Endothelial cell of umbilical vein (primary cell): ENCODE measurements at places on chromosomes 3 and 15. TPM values are rescaled to one million over a fixed set of nuclear protein-coding genes. Genes with fewer than 3 reads are reported as not detected.
A peak's percentile ranks its signal among the peaks of the same experiment; 100 is the strongest.

- no peaks in the 10 kb centered on the region for H3K27me3 ChIP-seq
- peak overlapping the region; percentile 87 for H3K4me3 ChIP-seq
- H3K36me3 ChIP-seq = peaks cover 24% of the 10 kb centered on the region
These were observed 833 bp downstream of the MAN2A2 start for GRCh38 chr15:90903733-90904536.

DNA sequence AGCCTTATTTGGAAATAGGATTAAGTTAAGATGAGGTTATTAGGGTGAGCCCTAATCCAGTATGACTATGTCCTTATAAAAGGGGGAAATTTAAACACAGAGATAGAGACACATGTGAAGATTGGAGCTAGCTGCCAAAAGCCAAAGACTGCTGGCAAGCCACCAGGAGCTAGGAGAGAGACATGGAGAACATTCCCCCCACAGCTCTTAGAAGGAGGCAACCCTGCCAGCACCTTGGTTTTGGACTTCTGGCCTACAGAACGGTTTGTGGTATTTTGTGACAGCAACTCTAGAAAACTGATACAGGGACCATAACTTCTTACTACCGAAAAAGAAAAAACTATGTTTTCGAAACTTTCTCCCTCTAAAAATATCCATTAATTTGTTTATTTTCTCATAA is 245.3 kb upstream of the RARB start:
- H3K4me1 ChIP-seq = no peaks in the 10 kb centered on the region
- no peaks in the 10 kb centered on the region for H3K27me3 ChIP-seq
- no peak overlapping the region for H3K27ac ChIP-seq
- H3K36me3 ChIP-seq = no peaks in the 10 kb centered on the region

DNA sequence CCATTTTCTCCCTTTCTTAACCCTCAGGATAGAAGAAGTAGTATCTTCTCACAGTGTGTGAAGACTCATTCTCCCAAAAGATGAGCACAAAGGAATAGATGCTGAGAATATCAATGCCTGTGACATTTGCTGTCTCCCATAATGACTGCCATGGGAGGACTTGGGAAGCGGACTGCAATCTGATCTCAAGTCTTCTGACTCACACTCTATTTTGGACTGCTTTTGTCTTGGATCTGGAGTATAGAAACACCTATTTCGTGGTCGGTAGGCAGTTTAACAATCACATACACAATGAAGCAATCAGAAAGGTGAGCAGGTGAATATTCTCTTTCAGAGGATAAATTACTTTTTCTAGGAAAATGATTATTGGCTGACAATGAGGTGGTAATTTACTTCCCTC is 852.0 kb downstream of the FHIT start:
- H3K4me1 ChIP-seq = no peaks in the 10 kb centered on the region
- H3K36me3 ChIP-seq = no peaks in the 10 kb centered on the region
- no peak for DNase-seq

DNA sequence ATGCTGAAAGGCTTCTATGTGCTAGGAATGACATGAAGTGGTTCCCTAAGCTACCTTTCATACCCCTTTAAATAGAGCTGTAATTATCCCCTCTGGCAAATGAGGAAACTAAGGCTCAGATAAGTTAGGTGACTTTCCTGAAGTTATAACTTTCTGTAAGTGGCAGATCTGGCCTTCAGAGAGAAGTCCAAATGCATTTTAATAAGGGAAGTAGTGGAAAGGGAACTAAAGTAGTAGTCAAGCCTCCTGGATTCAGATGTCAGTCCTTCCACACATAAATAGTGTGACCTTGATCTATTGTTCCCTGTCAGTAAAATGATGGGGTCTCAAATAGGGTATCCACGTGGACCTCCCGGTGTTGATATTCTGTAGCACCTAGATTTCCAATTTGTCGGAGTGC is 277.7 kb downstream of the EDEM1 start:
- H3K27ac ChIP-seq = no peak overlapping the region
- no peaks in the 10 kb centered on the region for H3K36me3 ChIP-seq
- DNase-seq = no peak
- no peaks in the 10 kb centered on the region for H3K4me1 ChIP-seq

DNA sequence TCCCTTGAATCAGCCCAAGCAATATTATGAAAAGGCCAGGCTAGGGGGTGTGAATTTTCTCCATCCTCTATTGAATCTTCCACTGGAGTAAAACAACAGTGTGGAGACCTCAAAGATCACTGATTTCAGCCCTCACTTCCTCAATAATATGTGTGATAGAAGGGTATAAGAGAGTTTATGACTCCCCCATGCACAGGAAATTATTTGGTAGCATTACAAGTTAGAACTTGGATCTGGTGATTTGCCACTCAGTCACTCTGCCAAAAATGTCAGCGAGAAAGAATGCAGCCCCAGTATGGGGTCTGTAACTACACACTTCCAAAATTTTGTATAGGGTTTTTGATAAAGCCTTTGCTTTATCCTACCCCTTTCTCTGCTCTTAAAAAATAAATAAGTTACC is 81.0 kb upstream of the KCNMB2 start:
- H3K4me1 ChIP-seq = no peaks in the 10 kb centered on the region
- no peak for DNase-seq
- H3K27ac ChIP-seq = no peak overlapping the region
- no peak overlapping the region for H3K4me3 ChIP-seq

- H3K4me1 ChIP-seq = no peaks in the 10 kb centered on the region
- H3K27ac ChIP-seq = no peak overlapping the region
- no peak overlapping the region for H3K4me3 ChIP-seq
- H3K27me3 ChIP-seq = no peaks in the 10 kb centered on the region
- no peak for DNase-seq
- H3K36me3 ChIP-seq = no peaks in the 10 kb centered on the region
These were observed 53.3 kb upstream of the ZNF385D start for GRCh38 chr3:21804330-21804729.

DNA sequence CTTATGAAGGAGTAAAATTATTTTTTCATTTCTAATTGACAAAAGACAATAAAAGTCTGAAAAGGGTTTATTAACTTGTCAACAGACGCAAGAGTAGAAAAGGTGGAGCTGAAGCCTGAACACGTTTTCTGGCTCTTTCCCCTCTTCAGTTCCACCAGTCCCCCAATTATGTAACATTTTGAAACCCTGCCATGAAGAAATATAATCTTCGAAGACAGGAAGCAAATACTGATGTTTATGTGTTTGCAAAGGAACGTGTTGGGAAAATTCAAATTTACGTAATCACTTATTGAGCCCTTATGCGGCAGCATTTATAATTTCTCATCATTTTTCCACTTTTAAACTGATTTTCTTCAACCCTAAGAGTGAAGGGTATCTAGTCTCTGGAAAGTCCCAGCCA is 767 bp downstream of the AP3S2 start:
- peaks cover 5% of the 10 kb centered on the region for H3K4me1 ChIP-seq
- H3K27me3 ChIP-seq = no peaks in the 10 kb centered on the region
- H3K36me3 ChIP-seq = peaks cover 4% of the 10 kb centered on the region
- peak overlapping the region; percentile 86 for H3K4me3 ChIP-seq

DNA sequence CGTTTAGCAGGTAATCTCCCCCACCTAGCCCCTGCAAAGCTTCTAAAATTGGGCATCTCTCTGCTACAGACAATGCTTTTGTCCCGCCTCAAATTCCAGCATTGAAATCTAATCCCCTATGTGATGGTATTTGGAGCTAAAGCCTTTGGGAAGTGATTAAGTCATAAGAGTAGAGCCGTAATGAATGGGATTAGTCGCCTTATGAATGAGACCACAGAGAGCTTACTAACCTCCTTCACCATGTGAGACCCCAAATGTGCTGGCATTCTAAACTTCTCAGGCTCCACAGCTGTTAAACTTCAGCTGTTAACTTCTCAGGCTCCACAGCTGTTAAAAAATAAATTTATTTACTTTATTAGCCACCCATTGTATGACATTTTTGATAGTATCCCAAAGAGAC is 374.2 kb upstream of the BCHE start:
- no peaks in the 10 kb centered on the region for H3K4me1 ChIP-seq
- H3K36me3 ChIP-seq = no peaks in the 10 kb centered on the region
- H3K4me3 ChIP-seq = no peak overlapping the region
- DNase-seq = no peak
- H3K27me3 ChIP-seq = no peaks in the 10 kb centered on the region

GRCh38 chr15:83556754-83557153 is 97.2 kb upstream of the ADAMTSL3 start:
- H3K4me3 ChIP-seq = no peak overlapping the region
- DNase-seq = no peak
- H3K36me3 ChIP-seq = no peaks in the 10 kb centered on the region

- no peaks in the 10 kb centered on the region for H3K27me3 ChIP-seq
- no peak for DNase-seq
- H3K27ac ChIP-seq = no peak overlapping the region
- peaks cover 25% of the 10 kb centered on the region for H3K4me1 ChIP-seq
These were observed 2.4 kb downstream of the HYAL3 start for GRCh38 chr3:50296721-50297383.

DNA sequence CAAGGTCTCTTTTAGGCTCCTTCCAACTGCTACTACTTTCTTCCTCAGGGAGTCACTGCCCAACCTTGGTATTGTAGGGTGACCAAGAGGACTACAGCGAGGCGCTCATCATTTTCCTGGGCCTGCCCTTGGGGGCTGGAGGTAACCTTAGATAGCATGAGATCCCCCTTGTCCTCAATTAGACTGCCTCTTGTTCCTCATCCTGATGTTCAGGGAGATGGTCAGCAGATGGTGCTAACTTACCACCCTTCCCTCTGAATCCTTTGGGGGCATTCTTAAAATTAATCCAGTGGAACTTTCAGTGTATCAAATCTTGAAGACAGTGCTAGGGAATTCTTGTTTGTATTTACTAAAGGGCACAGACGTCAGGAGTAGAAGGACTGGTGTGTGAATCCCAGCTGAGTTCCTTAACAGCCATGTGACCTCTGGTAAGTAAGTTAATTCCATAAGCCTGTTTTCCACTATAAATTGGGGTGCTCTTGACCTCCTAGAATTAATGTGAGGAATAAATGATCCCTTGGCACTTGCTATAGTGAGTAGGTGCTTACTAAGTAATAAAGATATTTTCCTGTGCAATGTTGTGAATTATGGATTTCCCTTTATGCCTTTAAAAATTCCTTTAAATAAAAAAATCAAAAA is 4.1 kb upstream of the CLPX start:
- H3K4me3 ChIP-seq = no peak overlapping the region
- no peaks in the 10 kb centered on the region for H3K27me3 ChIP-seq
- DNase-seq = peak; percentile 68

DNA sequence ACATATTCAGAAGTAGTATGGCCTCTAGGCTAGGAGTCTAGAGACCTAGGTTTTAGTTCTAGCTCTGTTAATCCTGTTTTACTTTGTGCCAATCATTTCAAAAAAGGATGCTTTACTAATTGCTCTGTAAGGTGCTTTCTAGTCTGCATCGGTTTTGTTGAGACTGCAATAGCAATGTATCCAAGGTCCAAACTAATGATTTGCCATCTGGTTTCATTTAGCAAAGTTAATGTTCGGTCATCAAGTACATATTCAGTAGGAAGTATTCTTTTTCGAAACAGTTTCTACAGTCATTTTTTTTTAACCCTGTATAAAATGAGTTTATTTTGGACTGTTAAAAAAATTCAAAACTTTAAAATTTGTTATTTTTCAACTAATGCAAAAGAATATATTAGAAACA is 2.0 kb upstream of the GALK2 start:
- no peak overlapping the region for H3K27ac ChIP-seq
- H3K36me3 ChIP-seq = no peaks in the 10 kb centered on the region
- DNase-seq = no peak

DNA sequence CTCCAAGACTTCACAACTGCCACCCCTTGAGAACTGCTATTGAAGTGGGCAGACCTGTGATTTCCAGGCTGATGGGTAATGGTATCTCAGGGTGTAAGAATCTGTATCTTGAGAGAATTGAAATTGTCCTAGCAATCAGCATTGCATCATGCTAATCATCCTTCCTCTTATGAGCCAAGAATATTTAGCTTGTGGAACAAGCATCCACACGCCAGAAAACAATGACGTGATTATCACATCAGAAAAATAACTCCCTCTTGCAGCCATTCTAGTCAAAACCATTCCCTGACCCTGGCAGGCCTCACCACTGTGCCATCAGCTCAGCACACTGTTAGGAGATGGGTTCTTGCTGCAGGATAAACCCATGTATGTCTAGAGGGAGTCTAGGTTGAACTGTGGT is 6.7 kb downstream of the BCL2L10 start:
- no peak for DNase-seq
- H3K27me3 ChIP-seq = no peaks in the 10 kb centered on the region
- H3K36me3 ChIP-seq = no peaks in the 10 kb centered on the region
- no peak overlapping the region for H3K27ac ChIP-seq
- H3K4me1 ChIP-seq = peaks cover 19% of the 10 kb centered on the region

GRCh38 chr3:196985298-196985697 is 16.7 kb upstream of the PIGZ start:
- H3K4me1 ChIP-seq = no peaks in the 10 kb centered on the region
- H3K36me3 ChIP-seq = no peaks in the 10 kb centered on the region
- no peak for DNase-seq
- no peak overlapping the region for H3K4me3 ChIP-seq

- H3K27ac ChIP-seq = no peak overlapping the region
- no peak overlapping the region for H3K4me3 ChIP-seq
- H3K4me1 ChIP-seq = no peaks in the 10 kb centered on the region
- no peaks in the 10 kb centered on the region for H3K36me3 ChIP-seq
- no peak for DNase-seq
These were observed 128.6 kb upstream of the ADPGK start for GRCh38 chr15:72912121-72912520.

The CSTA gene
- total RNA-seq = not detected in 2 replicates

The APPL1 gene
- 28.8 and 29.7 TPM in 2 replicates for total RNA-seq

The KLHL6 gene
- 12.6 and 14.8 TPM in 2 replicates for total RNA-seq

The CHL1 gene
- not detected in 2 replicates for total RNA-seq
